ENCODE measurements at places on chromosomes 4 and X.
A peak's percentile ranks its signal among the peaks of the same experiment; 100 is the strongest.

- DNase-seq: no peak
These were observed 36.7 kb upstream of the EDA2R start for GRCh38 chrX:66675541-66675940.

DNA sequence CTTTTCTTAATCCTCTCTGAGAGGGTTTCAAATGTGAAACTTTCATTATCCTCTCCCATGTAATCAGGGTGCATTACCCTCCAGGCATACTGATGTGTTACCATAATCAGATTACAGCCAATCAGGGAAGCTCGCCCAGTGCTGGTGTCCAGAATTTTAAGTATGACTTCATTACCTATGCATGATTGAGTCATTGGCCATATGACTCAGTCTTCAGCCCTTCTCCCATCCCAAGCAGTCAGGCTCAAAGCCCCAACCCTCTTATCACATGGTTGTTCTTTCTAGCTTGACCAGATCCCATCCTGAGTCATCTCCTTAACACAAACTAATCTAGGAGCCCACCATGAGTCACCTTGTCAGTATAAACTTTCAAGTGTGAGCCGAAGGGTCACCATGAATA lies 1668.1 kb upstream of the AGA start:
- DNase-seq: no peak

GRCh38 chr4:46937493-46937892 lies 28.4 kb upstream of the COX7B2 start:
- DNase-seq: no peak

- DNase-seq: peak; percentile 56
These were observed 125.4 kb upstream of the EOLA2 start for GRCh38 chrX:150063674-150064073.

GRCh38 chr4:6562931-6563901 lies 11.8 kb upstream of the MAN2B2 start:
- no peak for DNase-seq

DNA sequence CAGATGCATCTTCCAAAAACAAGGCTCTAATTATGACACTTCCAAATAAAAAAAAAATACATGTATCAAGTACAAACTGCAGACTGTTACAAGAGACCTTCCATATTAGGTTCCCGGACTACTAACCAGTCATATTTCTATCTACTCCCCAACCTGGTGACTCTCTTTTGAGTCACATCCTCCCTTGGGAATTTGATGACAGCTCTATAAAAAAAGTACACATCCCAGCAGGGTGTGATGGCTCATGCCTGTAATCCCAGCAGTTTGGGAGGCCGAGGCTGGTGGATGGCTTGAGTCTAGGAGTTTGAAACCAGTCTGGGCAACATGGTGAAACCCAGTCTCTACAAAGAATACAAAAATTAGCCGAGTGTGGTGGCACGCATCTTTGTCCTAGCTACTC lies 14.9 kb downstream of the RPGR start:
- no peak for DNase-seq

- peak; percentile 71 for DNase-seq
These were observed 1443.0 kb downstream of the PCDH7 start for GRCh38 chr4:32163125-32163524.

DNA sequence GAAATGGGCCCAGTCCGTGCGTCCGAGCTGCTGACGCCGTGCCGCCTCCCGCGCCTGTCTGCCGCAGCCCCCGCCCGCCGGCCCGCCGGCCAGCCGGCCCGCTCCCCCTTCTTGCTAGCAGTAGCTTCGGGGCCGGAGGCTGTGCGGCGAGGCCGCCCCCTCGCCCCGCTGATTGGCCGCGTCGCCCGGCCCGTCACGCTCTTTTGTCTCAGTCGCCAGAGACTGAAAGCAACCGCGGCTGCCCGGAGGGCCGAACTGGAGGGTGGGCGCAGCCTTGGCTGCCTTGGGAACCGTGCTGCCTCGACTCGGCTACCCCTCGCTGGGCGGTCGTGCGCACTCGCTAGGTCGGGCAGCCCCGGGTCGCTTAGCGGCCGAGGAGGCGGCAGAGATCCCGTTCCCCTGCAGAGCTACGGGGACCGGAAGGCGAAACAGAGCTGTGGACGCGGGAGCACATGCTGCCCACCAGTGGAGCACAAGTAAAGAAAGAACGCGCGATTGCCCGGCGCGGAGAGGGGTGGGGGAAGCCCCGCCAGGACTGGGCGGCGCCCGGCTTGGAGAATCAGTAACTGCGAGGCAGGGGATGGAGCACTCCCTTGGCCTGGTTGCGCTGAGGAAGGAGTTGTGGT lies at the start of gene ZCCHC18:
TSS of gene ZCCHC18 (plus strand) at position 198 of the 626 bp plus-strand sequence. CDS start 1,589 bp downstream, outside the sequence.
- DNase-seq: peak; percentile 26

DNA sequence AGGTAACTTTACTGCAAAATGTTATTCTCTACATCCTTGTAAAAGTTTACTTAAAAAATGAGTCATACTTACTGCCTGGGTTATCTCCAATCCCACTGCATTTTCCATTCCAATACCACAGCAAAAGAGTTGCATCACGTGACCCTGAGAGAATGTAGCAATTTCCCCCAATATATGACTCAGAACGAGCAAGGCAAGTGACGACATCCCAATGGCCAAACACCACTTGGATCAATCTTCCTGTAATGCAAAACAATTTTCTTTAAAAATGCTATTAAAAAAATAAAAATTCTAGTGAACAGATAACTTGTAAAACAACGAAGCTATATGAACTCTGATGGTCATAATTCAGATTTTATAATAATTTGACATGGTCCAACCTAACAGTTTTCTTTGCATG lies 224.3 kb downstream of the DCLK2 start:
- DNase-seq: peak; percentile 70

GRCh38 chrX:36575670-36576069 lies 432.5 kb upstream of the FAM47C start:
- no peak for DNase-seq

- no peak for DNase-seq
These were observed 1112.7 kb downstream of the PDHA2 start for GRCh38 chr4:96952610-96953009.

GRCh38 chr4:70749313-70749712 lies 27.5 kb downstream of the RUFY3 start:
- no peak for DNase-seq

GRCh38 chr4:172950990-172951389 lies 217.6 kb upstream of the GALNT7 start:
- DNase-seq: no peak

DNA sequence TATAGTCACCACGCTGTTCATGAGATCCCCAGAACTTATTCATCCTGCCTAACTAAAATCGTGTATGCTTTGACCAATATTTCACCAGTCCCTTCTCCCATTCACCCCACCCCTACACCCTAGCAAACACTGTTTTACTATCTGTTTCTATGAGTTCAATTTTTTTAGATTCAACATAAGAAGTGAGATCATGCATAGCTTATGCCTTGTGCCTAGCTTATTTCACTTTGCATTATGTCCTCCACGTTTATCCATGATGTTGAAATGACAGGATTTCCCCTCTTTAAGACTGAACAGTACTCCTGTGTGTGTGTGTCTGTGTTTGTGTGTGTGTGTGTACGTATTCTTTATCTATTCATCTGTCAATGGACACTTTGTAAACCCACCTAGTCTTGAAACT lies 16.8 kb downstream of the ANXA5 start:
- DNase-seq: no peak

DNA sequence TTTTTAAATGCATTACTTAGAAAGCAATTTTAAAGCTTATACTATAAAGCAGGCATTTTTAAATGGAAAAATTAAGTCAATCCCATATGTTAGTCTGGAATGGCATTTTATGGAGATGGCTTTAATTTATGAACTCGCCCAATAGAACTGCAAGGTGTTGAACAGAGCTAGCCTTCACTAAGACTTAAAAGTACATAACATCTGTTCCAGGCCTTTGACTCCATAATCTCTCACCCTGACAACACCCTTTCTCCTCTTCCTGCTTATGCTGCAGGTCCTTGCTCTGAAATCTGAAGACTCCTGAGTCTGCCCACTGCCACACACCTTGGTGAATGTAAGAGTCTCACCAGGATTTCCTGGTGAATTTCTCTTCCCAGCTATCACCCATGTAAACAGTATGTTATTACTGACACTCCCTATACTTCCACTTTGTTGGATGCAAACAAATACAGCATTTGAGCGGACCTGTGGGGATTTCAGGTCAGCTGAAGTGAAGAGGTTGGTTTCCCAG lies 17.7 kb upstream of the SLC39A8 start:
- DNase-seq: no peak

GRCh38 chr4:10605746-10606482 lies 78.7 kb downstream of the CLNK start:
- no peak for DNase-seq

DNA sequence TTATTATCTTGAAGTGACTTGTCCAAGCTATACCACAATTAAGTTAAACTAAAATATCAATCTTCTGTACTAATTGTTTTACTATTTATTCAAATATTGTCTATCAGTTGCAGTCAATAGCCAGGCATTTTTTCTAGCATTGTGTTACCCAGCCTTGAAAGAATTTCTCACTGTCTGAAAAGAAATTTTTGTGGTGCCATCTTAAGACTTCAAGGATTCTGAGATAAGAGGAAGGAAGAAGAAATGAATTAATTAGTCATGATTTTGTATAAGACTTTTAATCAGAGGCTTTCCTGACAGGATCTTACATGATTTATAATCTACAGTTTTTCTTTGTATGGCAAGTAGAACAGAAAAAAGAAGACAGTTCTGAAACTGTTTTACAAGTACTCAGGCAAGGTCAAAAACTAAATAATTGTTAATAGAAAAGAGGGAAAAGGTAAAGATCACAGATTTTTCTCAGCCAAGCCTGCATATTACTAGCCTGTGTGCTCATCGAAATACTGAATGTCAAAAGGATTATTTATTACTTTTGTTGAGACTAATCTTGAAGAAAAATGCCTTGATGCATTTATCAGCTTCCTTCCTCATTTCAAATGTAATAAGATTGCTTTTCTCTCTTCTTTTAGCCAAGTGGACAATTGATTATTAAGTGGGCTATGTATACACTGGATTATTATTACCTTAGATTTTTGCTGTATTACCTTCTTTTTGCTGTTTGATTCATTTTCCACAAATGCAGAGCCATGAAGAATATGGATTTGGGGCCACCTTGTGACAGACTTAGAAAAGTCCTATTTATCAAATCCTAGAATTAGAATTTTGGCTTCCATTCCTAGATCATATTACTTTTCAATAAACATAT lies 53.8 kb downstream of the CXCL1 start:
- peak; percentile 19 for DNase-seq

DNA sequence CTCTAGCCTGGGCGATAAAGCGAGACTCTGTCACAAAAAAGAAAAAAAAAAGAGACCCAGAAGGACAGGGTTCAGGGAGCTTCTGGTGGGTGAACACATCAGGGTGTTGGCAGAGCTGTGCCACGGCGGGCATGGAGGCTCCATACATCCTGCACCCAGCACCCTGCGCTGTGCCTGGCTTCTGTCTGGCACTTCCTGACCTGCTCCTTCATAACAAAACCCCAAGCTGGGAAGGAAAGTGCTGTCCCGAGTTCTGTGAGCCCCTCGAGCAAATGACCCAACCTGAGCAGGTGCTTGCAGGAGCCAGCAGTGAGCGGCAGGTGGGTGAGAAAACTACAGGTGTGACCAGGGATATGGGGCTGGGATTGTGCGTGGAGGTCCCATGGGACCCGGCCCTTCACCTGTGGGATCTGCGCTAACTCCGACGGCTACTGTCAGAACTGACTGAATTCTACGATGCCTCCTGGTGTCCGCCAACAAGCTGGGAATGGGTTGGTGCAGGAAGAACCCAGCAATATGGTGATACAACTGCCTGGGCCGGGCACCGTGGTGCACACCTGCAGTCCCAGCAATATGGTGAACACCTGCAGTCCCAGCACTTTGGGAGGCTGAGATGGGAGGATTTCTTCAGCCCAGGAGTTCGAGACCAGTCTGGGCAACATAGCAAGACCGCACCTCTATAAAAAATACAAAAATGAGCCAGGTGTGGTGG lies 18.9 kb downstream of the ASMTL start:
- DNase-seq: no peak

- no peak for DNase-seq
These were observed 71.3 kb downstream of the POU4F2 start for GRCh38 chr4:146709956-146710355.

GRCh38 chrX:47187106-47187677 lies 6.4 kb upstream of the UBA1 start:
- DNase-seq: no peak

DNA sequence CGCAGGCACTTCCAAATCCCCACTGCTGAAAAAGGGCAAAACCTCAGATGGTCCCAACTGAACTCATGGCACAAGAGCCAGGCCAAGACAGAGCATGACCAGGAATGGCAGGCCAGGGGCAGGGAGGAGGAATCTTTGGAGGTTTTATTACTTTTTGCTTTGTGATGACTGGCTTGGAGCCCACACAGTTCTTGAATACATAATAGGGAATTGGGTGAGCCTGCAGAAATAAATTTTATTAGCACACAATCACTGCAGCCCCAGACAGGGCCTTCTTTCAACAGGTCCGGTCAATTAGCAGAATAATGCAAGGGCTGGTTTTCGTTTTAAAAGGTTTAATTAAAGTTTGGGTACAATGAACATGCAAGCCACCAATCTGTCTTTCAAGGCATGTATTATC lies 23.4 kb upstream of the MAMLD1 start:
- no peak for DNase-seq

GRCh38 chrX:107871136-107871535 lies 45.5 kb downstream of the MID2 start:
- DNase-seq: no peak

GRCh38 chr4:147717878-147718277 lies 14.0 kb upstream of the ARHGAP10 start:
- no peak for DNase-seq

DNA sequence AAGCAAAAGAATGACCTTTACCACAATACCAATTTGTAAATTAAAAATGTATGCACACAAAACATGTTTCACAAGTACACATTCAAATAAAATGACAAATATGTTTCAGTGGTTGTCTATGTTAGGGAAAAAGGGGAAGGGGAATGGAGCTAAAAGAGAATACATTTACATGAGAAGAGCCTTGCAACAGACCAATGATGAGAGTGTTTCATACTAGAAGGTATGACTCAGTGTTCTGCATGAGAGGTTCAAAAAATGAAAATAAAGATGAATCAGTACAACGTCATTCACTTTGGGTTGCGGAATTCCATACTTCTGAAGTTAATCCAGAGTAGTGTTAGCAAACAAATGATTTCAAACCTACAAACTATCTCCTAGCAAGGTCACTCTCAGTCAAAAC lies 51.7 kb downstream of the RPGR start:
- peak; percentile 63 for DNase-seq

- no peak for DNase-seq
These were observed 55.1 kb downstream of the CLCN5 start for GRCh38 chrX:49977319-49978090.

GRCh38 chr4:114263233-114263632 lies 283.8 kb upstream of the ARSJ start:
- DNase-seq: no peak

- no peak for DNase-seq
These were observed 30.8 kb upstream of the NDUFC1 start for GRCh38 chr4:139333046-139333445.

DNA sequence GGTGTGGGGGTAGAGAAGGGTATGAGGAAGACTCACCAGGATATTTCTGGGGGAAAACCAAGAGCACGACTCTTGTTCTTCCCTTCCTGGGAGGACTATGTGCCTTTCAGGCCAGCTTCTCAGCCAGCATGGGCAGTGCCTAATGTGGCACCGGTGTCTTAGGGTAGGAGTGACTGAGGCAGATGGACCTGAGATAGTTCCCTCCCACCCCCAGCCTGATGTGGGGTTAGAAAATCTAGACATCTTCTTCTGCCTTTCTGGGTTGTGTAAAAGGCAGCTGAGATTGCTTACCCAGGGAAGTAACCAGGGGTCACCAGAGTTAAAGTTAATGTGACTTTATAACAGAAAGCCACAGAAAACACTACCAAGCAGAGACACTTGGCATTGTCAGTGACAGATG lies 127.3 kb downstream of the TMA16 start:
- DNase-seq: peak; percentile 88

GRCh38 chrX:12767856-12768255 lies 23.4 kb upstream of the PRPS2 start:
- no peak for DNase-seq
